Naive thymus-derived CD8-positive, alpha-beta T cell (primary cell): ENCODE measurements at places on chromosomes 12 and 14.

GRCh38 chr14:78902010-78902623 is 731.9 kb downstream of the NRXN3 start:
- no peak for DNase-seq

DNA sequence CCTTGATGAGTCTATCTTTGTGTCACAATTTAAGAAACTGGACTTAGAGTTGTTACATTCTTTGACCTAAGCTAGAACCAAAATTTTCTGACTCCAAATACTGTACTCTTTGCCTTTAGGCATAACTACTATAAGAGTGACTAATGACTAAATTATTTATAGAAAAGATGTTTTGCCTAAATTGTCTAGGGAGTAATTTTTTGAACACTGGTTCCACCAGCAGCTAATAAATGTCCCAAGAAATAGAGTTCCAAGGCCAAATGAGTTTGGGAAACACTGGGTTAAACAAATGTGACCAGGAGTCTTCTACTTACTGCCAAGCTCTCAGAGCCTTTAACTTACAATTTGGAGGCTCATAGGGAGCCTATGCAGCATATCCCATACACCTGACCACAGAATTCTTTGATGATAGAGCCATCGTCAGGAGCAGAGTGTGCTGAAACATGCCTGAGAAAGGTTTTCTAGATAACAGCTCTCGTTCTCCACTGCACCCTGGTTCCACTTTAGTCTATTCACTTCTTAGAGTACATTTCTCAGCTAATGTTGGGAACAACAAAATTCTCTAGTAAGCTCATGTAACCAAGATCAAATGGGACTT is 215.9 kb upstream of the HMGA2 start:
- no peak for DNase-seq

- DNase-seq, result no peak
Observed at GRCh38 chr12:104095289-104095688, 31.0 kb downstream of the HCFC2 start.

DNA sequence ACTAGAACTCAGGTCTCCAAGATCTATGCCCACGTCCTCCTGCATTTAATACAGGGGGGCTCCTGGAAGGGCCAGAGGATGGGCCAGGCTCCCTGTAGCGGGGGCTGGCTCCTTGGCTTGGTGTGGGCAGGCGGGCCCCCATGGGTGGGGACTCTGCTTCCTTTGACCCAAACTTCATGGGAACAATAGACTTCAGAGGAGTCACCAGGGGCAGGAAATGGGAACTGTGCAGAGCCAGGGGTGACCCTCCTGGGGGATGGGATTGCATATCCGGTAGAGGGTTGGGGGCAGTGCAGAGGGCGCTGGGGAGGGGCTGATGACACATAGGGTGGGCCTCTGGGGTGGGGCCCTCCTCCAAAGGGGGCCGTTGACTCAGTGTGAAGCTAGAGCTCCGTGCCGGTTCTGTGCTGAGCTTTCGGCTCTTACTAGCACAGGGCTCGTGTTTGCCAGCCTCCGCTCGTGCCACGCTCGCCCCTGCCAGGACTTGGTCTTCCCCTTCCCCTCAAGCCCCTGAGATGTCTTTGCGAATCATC is 4.6 kb downstream of the TEAD4 start:
- no peak for DNase-seq

GRCh38 chr14:99450266-99450665 is 30.4 kb downstream of the SETD3 start:
- no peak for DNase-seq

- no peak for DNase-seq
Observed at GRCh38 chr12:119486599-119487154, 106.9 kb upstream of the TMEM233 start.

GRCh38 chr14:101604228-101604934 is 43.1 kb downstream of the DIO3 start:
- no peak for DNase-seq

GRCh38 chr12:546920-547845 is 87.4 kb downstream of the B4GALNT3 start:
- DNase-seq, result peak; percentile 70

- peak; percentile 1 for DNase-seq
Observed at GRCh38 chr12:100267603-100268281, 765 bp downstream of the SCYL2 start.

GRCh38 chr14:79740066-79740601 is 471.2 kb downstream of the DIO2 start:
- DNase-seq, result no peak

DNA sequence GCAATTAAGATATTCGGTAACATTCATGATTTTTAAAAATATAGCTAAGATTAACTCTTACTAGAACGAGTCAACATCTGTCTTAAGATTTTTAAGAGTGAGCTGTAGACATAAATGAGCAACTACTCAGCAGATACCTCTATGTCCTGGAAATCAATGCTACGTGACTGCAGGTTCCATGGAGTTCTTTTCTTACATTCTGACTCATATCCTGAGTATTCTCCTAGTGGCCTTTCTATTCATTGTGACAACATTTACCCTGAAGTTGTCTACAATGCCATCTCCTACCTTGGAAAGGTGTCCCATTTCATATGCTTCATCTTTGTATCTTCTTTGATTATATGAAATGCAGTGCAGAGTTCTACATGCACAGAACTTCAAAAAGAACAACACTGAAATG is 59.9 kb downstream of the PKP2 start:
- no peak for DNase-seq

GRCh38 chr12:108683906-108684556 is 47.3 kb downstream of the CORO1C start:
- no peak for DNase-seq

GRCh38 chr14:99518441-99519346 is 37.5 kb downstream of the CCNK start:
- peak; percentile 71 for DNase-seq

GRCh38 chr12:96850676-96851075 is 56.4 kb upstream of the NEDD1 start:
- DNase-seq, result no peak

- no peak for DNase-seq
Observed at GRCh38 chr14:55398679-55399078, 13.0 kb downstream of the ATG14 start.

DNA sequence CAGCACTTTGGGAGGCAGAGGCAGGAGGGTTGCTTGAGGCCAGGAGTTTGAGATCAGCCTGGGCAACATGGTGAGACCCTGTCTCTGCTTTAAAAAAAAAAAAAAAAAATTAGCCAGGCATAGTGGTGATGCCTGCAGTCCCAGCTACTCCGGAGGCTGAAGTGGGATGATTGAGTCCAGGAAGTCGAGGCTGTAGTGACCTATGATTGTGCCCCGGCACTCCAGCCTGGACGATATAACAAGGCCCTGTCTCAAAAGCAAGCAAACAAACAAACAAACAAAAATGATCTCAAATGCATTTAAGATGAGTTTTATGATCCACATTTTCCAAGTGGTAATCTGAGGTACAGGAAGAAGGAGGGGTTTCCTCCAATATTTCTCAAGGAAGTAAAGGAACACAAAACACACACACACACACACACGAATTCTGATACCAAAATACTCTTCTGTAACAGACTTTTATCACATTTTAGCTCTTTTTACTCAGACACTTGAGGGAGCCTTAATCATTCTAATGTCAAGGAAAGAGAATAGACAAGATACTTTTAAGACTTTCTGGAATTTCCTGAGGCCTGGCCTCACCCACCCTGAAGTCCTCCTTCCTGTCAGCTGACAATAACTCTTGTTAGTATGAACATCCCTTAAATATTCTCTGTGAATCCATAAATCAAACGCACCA is 44.4 kb upstream of the CERS5 start:
- no peak for DNase-seq

GRCh38 chr12:108319277-108320234 is 19.6 kb downstream of the CMKLR1 start:
- DNase-seq, result no peak

DNA sequence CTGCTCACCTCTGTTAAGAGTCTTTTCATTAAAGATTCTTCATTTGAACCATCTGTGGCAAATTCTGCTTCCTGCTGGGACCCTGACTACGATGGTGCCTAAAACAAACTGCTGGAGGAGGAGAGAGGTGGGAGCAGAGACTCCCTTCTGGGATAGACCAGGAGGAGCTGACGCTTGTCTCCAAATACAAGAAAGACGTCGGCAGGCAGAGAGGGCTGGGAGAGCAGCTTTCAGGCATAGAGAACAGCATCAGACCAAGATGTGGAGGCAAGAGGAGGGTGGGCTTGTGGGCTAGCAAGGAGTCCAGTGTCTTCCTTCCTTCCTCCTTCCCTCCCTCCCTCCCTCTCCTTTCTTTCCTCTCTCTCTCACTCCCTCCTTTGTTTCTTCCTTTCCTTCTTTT is 358.6 kb downstream of the VRK1 start:
- DNase-seq, result no peak

- no peak for DNase-seq
Observed at GRCh38 chr12:88866881-88867280, 286.6 kb upstream of the KITLG start.

DNA sequence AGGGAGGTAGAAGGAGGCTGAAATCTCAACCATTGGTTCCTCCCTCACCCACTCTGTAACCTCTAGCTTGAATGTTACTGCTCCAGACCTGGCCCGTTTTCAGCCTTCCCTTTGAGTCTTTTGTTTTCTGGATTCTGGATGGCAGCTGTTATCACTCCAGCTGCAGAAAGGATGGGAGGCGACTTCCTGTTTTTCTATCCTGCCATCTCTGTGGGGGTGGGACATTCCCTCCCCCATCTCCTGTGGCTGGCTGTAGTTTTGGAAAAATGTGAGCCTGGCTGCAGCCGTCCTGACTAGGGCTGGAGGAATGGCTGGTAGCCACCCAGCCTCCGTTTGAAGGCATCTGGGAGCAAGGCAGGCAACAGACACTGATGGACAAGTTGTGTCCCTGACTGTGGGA is 2.9 kb upstream of the PPFIBP1 start:
- no peak for DNase-seq

DNA sequence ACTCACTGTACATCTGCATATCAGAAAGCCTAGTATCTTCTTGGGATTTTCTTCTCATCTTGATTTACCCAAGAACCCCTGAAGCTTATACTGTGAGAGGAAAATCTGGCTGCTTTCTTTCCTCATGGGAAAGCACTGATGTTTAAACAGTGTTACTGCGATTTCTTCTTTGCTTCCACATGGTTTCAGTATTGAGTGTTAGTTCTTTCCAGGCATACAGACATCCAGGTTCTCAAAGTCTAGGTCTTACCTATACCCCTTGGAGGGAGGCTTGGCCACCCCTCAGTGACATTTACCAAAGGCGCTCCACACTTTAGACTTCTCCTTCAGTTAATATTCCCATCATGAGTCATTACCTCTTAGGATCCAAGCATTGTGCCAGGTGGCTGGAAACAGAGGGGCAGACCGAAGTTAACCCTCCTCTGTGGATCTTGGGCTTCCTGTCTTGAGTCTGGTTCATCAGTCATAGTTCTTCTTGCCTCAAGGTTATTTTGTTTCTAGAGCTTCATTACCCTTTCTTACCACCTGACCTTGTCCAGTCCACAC is 79.1 kb downstream of the TMEM117 start:
- DNase-seq, result no peak

DNA sequence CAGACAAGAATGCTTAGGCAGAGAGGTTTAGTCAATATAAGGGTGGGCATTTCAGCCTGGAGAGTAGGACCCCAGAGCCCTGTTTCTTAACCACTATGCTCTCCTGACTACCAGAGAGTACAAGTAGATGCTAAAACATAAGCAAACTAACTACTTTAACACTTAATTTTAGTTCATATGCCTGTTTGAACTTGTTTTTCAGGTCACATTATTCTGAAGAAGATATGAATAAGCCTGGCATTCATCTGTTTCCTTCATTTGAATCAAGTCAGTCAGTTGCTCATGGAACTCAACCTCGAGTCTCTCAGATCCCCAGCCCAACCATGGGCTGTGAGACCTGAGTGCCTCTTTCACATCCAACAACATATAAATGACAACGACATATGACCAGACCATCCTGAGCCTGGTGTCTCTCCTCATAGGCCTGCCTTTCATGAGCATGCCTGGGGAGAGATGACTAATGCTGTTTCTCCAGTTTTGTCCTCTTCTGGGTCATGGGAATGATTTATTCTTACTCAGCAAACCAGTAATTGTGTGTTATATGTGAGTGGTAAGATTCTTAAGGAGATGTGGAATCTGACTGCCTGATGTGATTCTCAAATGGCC is 251.1 kb upstream of the BTG1 start:
- no peak for DNase-seq

- no peak for DNase-seq
Observed at GRCh38 chr12:95699579-95699978, 91.0 kb downstream of the NTN4 start.

DNA sequence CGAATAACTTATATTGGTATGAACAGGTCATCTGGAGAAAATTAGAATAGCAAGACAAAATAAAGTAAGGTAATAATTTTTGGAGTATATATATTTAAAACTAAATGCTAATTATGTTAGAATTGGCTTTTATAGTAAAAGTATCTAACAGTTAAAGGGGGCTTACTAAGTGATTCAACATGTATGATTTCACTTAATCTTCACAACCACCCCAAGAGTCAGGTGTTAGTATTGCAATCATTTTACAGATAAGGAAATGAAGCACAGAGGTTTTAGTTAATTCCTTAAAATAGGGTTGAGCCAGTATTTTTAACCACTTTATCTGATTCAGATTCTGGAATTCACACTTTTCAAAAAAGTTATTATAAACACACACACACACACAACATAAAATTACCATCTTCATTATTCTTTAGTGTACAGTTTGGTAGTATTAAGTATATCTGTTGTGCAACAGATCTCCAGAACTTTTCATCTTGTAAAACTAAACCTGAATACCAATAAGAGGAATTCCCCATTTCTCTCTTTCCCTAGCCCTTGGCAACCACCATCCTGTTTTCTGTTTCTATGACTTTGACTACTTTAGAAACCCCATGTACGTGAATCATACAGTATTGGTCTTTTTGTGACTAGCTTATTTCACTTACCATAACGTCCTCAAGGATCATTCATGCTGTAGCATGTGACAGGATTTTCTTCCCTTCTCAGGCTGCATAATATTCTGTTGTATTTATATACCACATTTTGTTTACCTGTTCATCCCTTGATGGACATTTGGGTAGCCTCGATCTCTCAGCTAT is 12.5 kb downstream of the A2M start:
- DNase-seq, result no peak

- no peak for DNase-seq
Observed at GRCh38 chr12:3307389-3307788, 183.6 kb upstream of the PRMT8 start.

- DNase-seq, result no peak
Observed at GRCh38 chr12:109595321-109595902, 21.8 kb downstream of the MVK start.

GRCh38 chr14:35365130-35366055 is 39.2 kb downstream of the NFKBIA start:
- DNase-seq, result no peak

- no peak for DNase-seq
Observed at GRCh38 chr12:130916241-130916911, 37.3 kb upstream of the ADGRD1 start.

- no peak for DNase-seq
Observed at GRCh38 chr12:84922693-84923092, 10.1 kb upstream of the SLC6A15 start.

- no peak for DNase-seq
Observed at GRCh38 chr14:101498526-101498860, 62.8 kb upstream of the DIO3 start.

DNA sequence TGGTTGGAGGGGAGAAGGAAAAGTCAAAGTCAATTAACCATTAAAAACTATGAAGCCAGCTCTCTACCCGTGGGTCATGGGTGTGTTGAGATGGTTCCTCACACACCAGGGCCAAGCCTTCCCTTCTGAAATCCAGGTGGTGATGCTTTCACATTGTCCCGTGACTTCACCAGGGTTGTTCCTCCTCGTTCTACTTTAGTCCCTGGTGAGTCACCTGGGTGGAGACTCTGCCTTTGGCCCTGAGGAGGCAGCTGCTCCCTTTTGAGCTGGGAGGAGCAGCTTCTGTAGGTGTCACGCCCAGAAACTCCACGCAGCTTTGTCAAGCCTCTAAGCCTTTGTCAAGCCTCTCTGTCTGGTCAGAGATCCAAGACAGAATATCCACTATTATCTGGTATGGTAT is 348.3 kb downstream of the BMP4 start:
- DNase-seq, result no peak
